Stimulated activated CD8-positive, alpha-beta memory T cell treated with anti-CD3 and anti-CD28 coated beads, Interleukin-2, amount 100 ng/mL, for 1 hour (primary cell): ENCODE measurements at places on chromosomes 5 and 9.

- DNase-seq, result no peak
Observed at GRCh38 chr5:171868236-171868635, 82.6 kb downstream of the SMIM23 start.

- no peak for DNase-seq
Observed at GRCh38 chr5:65674749-65675148, 47.2 kb downstream of the SGTB start.

DNA sequence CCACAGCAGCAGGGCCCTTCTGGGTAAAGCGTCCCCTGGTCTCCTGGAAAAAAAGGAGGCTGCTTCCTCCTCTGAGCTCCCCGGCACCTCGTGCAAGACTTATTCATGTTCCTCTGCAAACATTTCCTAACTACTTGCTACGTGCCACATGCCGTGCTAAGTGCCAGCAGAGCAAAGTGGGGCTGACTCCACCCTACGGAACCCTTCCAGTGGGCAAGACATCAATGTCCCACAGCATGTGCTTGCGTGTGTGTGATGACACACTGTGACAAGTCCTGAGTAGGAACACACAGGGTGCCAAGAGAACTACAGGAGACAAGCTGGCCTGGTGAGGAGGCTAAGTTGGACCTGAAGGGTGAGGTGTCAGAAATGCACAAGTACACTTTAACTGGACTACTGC is 57.4 kb downstream of the SEMA4D start:
- no peak for DNase-seq

- DNase-seq, result no peak
Observed at GRCh38 chr9:129109537-129109903, 1.1 kb downstream of the CRAT start.

GRCh38 chr5:173915310-173916014 is 27.3 kb downstream of the CPEB4 start:
- DNase-seq, result no peak

GRCh38 chr5:99032234-99033013 is 103.6 kb upstream of the CHD1 start:
- no peak for DNase-seq

GRCh38 chr5:138359621-138360020 is 7.1 kb downstream of the KDM3B start:
- no peak for DNase-seq

DNA sequence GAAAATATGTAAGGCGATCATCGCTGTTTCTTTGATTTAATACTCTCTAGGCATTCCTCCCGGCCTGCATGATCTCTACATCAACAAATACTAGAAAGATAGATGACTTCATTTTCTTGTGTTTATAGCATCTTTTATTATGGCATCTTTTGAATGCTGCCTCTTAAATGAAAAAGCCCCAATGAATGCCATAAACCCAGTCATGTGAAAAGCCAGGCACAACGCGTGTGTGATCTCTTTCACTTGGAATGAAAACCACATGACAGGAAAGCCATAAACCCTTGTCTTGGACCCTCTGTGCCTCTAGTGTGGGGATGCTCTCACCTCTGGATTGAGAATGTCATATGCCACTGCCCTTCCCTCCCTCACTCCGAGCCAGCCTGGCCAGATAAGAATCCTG is 476.2 kb downstream of the SEMA5A start:
- DNase-seq, result no peak

- no peak for DNase-seq
Observed at GRCh38 chr9:126561582-126561981, 52.1 kb upstream of the LMX1B start.

- DNase-seq, result no peak
Observed at GRCh38 chr5:96537386-96537785, 104.3 kb upstream of the PCSK1 start.

DNA sequence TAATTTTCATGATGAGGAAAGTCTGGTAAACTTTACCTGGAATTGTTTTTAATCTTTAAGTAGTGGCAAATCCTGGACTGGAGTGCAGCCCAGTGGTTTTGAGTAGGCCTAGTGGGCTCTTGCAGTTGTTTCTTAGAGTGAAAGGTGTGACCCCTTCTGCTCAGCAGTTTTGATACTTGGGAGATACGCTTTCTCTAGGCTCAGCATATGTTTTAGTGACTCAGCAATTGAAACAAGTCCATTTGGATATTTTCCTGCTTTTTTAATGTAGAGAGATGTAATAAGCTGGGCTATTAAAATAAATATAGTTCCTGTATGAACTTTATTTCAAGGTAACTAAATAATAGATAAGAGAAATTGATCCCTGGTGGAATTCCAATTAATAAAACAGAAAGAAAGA is 6.0 kb downstream of the POLR3G start:
- DNase-seq, result no peak

DNA sequence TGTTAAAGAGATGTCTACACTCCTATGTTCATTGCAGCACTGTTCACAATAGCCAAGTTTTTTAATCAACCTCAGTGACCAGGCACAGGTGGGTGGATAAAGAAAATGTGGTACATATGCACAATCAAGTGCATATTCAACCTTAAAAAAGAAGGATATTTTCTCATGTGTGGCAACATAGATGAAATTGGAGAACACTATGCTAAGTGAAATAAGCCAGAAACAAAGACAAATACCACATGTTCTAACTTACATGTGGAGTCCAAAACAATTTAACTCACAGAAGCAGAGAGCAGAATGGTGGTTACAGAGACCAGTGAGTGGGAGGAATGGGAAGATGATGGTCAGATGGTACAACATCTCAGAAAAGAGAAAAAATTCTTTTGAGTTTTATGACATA is 31.8 kb downstream of the ANXA1 start:
- no peak for DNase-seq

- no peak for DNase-seq
Observed at GRCh38 chr5:175680020-175680419, 22.1 kb downstream of the HRH2 start.

DNA sequence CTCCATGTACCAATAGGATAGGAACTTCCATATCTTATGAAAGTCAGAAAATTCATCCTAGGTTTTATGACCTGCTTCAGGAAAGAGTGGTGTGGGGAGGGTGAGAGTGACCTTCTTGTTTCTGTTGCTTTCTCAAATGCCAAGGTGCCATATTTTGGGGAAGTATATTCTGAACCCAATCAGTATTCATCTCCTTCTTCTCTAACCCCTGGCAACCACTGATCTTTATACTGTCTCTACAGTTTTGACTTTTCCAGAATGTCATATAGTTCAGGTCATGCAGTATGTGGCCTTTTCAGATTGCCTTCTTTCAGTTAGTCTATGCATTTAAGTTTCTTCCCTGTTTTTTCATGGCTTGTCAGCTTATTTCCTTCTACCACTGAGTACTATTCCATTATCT is 321.4 kb upstream of the SEMA6A start:
- no peak for DNase-seq

DNA sequence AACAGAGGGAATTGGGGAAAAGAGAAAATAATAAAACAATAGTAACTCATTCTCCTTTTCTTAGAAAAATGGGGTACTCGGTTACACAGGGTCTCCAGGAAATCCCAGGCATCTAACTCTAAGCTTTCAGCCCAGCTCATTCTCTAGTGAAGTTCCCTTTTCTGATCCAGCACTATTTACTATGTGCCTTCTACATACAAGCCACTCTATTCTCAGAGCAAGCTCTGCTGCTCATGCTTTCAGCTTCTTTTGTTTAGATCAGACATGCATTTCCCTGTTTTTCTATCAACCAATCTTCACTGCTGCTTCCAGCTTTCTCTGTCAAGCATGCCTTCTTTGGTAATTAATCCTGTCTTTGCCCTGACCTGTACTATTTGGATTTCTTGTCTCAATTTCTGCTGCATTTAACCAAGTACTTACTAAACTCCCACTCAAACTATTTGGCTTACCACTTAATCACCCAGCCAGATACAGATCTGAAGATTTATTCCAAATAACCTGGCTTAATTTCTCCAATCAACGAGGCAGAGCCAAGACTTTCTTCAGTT is 25.3 kb downstream of the OSMR start:
- no peak for DNase-seq

DNA sequence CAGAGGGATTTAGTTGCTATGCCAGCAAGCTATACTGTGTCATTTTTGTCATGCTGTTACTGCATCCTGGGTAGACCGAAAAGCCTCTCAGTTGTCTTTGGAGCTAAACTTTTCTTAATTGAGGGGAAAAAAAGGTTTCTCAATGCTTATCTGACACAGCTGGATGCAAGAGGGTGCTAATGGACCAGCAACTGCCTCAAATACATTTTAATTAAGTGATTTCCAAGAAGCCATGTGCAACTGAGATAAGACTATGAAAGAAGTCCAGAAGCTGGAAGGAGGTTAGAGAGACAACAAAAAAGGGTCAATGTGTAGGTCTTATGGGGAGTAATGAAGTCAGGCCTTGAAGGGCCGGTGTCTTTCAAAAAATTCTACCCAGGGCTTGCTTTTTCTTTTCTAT is 465.7 kb upstream of the DMAC1 start:
- DNase-seq, result no peak

DNA sequence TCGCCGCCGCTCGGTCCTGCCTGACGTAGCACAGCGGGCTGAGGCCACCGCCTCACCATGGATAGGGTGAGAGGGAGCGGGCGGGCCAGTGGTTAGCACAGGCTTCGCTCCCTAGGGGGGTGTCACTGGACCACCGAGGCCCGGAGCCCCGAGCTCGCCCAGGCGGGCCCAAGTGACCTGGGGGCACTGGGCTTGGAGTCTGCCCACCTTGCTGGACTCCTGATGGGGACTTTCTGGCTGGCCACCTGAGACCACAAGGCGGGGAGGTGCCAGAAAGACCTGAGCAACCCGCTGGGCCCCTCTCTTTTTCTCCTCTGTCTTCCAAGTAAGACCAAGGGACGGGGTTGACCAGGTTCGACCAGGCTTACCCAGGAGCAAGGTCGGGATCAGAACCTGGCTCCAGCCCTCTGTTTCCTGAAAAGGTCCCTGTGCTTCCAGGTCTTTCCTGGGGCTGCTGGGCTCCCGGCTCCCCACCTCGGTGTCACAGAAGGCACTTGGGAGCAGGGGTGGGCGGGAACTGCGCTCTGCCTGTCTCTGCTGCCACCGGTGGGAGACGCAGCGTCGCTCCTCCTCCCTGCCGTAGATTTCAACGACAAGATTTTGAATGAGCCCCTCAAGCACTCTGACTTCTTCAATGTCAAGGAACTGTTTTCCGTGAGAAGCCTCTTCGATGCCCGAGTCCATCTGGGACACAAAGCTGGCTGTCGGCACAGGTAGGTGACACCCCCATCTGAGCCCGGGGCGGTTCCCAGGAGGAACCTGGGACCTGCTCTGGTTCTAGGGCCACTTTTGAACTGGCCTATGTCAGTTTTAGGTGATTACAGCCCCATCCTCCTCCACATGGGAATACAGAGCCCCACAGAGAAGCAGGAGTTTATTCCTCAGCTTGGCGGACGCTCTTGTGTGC is 1.0 kb downstream of the MRPS2 start:
- DNase-seq, result no peak

DNA sequence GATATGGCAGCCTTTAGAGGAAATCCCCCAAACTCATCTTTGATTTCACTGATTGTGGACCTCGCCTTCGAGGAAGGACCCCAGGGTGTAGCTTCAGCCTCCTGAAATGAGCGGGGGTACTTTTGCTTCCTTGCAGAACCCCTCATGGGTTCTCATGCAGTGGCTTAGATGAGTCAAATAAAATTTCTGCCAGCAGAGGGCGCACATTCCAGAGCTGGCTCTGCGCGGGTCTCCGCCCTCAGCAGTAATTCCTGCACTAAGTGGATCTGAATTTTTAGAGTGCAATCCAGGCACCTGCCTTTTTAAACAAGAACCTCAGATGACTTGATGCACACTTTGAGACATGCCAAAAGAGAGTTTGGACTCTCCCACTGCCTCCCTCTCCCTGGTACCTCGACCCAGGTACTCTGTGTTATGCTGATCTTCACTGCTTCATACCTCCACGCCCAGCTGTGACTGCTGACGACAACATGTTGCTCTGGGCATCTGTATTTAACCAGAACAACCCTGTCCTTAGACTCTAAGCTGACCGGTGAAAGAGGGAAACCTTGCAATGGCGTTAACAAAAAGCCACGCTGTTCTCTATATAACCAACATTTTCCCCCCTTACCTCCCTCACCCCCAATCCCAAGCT is 7.3 kb downstream of the EGFLAM start:
- DNase-seq, result no peak

DNA sequence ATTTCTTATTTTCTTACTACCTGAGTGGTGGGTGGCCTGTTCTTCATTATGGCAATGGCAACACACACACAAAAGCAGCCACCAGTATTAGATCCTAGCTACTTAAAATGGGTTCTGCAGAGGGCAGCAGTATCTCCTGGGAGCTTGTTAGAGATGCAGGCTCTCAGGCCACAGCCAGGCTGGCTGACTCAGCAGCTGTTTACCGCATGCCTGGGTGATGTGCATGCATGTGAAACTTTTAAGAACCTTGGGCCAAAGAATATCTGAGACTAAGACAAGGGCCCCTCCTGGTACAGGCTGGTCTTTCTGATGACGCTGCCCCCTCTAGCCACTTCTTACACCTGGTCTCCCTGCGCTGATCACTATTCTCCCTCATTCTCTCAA is 399.0 kb downstream of the MED10 start:
- no peak for DNase-seq

- DNase-seq, result no peak
Observed at GRCh38 chr5:91598216-91598615, 215.1 kb upstream of the ARRDC3 start.

GRCh38 chr9:136862849-136863622 is 3.1 kb downstream of the EDF1 start:
- no peak for DNase-seq
